ENCODE measurements at places on chromosomes 5 and 9. TPM values are rescaled to one million over a fixed set of nuclear protein-coding genes. Genes with fewer than 3 reads are reported as not detected.

Gene NUTM2F
- not detected for total RNA-seq

Gene PCDHB13
- 2.9 TPM for total RNA-seq

Gene PCDHA10
- total RNA-seq, result 6.7 TPM

Gene FSD1L
- total RNA-seq, result 5.7 TPM

Gene EFNA5
- total RNA-seq, result 34.8 TPM

Gene SLC1A3
- total RNA-seq, result 1.3 TPM

Gene MEGF10
- 6.6 TPM for total RNA-seq

Gene PCDHA1
- not detected for total RNA-seq

Gene CFAP77
- 0.63 TPM for total RNA-seq

Gene KLHL3
- total RNA-seq, result 1.6 TPM

Gene PCDHB5
- 10.2 TPM for total RNA-seq

Gene PDGFRB
- total RNA-seq, result 499 TPM

Gene IFNA2
- not detected for total RNA-seq

Gene SLC36A3
- total RNA-seq, result not detected

Gene C9orf153
- not detected for total RNA-seq

Measured in chondrocyte (in vitro differentiated cells).